ENCODE measurements at places on chromosomes 5 and 9. TPM values are rescaled to one million over a fixed set of nuclear protein-coding genes. Genes with fewer than 3 reads are reported as not detected.

DNA sequence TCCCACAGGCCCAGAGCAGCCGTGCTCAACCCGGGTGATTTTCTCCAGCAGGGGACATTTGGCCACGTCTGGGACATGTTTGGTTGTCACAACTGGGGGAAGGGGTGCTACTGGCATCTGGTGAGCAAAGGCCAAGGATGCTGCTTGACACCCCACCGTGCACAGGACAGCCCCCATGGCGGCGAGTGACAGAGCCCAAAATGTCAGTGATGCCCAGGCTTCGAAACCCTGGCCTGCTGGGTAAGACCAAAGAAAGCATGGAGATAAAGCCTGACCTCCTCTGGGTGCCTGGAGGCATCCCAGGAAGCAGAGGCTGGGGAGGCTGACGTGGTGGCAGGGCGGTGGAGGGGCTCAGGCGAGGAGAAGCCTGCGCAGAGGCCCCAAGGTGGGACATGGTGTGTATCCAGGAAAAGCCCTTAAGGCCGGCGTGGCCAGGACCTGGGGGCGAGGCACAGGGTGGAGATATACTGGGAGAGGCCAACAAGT, 66.4 kb downstream of the ZNF354C start:
- no peaks in the 10 kb centered on the region for H3K4me1 ChIP-seq
- H3K27ac ChIP-seq, result no peak overlapping the region
- H3K36me3 ChIP-seq, result no peaks in the 10 kb centered on the region

GRCh38 chr9:111599092-111599954, at the start of gene PTGR1:
PTGR1 (minus strand) TSS chr9:111599647; CDS start chr9:111597422, 2,225 bp downstream.
- no peaks in the 10 kb centered on the region for H3K27me3 ChIP-seq
- H3K4me1 ChIP-seq, result no peaks in the 10 kb centered on the region
- peak; percentile 86 for DNase-seq
- peak within 1 kb of the TSS; percentile 93 for H3K4me3 ChIP-seq
- H3K27ac ChIP-seq, result peak within 1 kb of the TSS; percentile 67

DNA sequence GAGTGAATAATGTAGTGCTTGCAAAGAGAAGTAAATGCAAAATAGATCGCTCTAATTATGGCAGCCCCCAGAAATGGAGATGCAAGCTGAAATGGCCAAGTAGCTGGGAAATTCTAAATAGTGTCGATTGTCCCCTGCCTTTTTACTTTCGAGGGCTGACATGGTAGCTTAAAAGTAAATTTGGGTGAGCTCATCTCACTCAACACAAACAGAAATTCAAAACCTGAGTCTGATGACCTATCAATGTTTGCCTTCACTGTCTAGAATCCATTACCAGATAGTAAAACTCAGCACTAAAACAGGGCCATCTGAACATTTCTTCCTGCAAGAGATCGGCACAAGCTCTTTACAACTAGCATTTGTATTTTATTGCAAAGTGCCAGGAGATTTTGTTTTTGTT, 7.0 kb upstream of the LHX2 start:
- no peaks in the 10 kb centered on the region for H3K36me3 ChIP-seq
- peaks cover 4% of the 10 kb centered on the region for H3K27me3 ChIP-seq

Gene NUTM2G
- not detected for total RNA-seq

DNA sequence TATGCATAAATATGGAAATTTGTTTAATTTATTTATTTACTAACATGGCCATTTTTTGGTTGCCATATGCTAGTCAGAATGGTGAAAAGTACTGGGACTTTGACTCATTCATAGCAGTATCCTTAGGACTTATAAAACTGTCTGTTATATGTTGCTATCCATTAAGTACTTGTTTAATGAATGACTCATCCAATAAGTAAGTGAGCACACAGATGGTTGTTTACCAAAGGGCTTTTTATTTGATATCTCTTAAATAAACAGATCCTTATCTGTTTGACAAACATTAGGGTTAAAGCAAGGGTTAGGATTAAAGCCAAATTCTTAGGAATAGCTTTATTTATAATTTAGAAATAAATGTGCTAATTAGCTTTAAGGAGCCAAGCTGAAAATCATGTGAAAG, 183.4 kb downstream of the FBXO4 start:
- no peak for DNase-seq
- no peaks in the 10 kb centered on the region for H3K27me3 ChIP-seq
- no peak overlapping the region for H3K27ac ChIP-seq
- H3K4me3 ChIP-seq, result no peak overlapping the region
- no peaks in the 10 kb centered on the region for H3K4me1 ChIP-seq

DNA sequence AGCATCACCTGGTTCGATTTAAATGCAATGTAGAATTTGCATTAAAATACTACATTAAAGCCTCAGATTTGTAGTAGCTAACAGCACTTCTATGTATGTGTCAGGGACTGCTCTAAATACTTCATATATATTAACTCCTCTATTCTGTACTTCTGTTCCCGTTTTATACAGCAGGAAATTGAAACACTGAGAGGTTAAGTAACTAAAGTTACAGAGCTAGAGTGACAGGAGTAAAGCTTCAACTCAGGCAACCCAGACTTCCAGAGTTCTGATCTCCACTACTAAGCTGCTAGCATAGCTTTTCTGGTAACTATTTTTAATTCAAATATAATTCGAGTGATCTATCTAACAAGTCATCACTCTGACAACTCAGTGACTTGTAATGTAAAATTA, 619 bp upstream of the APC start:
- H3K27ac ChIP-seq, result peak overlapping the region; percentile 28
- peak overlapping the region; percentile 57 for H3K4me3 ChIP-seq
- H3K36me3 ChIP-seq, result no peaks in the 10 kb centered on the region
- DNase-seq, result no peak
- no peaks in the 10 kb centered on the region for H3K27me3 ChIP-seq

DNA sequence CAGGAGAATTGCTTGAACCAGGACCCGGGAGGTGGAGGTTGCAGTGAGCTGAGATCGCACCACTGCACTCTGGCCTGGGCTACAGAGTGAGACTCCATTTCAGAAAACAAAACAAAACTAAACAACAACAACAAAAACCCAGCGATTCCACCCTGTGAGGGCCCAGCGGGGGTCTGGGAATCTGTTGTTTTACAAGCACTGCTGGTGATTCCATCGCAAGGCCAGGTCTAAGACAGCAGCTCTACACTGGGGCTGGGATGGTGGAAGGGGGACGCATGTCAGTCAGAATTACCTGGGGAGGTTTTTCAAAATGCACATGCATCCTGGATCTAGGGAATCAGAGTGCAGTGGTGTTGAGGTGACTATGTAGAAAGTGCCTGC, 90.9 kb downstream of the ANKRD55 start:
- no peaks in the 10 kb centered on the region for H3K27me3 ChIP-seq
- H3K27ac ChIP-seq, result no peak overlapping the region
- no peak for DNase-seq
- no peaks in the 10 kb centered on the region for H3K36me3 ChIP-seq

DNA sequence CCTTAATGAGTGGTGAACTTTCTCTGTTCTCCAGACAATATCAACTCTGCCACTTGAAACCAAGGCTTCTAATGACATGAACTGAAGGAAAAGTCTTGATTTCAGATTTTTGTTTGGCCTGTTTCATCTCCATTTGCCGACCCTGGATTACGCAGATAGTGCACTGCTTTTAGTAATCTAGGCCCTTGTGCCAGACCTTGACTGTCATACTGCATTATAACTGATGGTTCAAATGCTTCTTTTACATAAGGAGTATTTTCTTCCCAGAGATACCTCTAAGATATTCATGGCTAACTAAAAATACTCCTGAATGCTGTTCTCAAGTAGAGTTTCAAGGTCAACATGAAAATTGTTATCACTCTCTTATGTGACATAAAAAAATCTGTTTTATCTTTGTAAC, 238.7 kb upstream of the SEMA6A start:
- no peak overlapping the region for H3K4me3 ChIP-seq
- DNase-seq, result no peak
- H3K36me3 ChIP-seq, result no peaks in the 10 kb centered on the region
- H3K27ac ChIP-seq, result no peak overlapping the region
- no peaks in the 10 kb centered on the region for H3K4me1 ChIP-seq
- no peaks in the 10 kb centered on the region for H3K27me3 ChIP-seq

DNA sequence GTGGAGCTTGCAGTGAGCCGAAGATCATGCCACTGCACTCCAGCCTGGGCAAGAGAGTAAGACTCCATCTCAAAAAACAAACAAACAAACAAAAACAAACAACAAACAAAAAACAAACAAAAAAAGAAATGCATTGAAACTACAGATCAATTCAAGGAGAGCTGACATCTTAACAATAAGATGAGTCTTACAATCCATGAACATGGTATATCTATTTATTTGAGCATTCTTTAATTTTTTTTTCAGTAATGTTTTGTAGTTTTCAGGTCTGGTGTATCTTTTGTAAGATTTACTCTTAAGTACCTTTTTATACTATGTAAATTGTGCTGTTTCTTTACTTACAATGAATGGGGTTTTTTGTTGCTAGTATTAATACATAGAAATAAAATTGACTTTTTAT, 140.1 kb upstream of the DAPK1 start:
- no peaks in the 10 kb centered on the region for H3K36me3 ChIP-seq
- no peak overlapping the region for H3K4me3 ChIP-seq
- no peak for DNase-seq
- no peaks in the 10 kb centered on the region for H3K4me1 ChIP-seq
- no peak overlapping the region for H3K27ac ChIP-seq
- H3K27me3 ChIP-seq, result no peaks in the 10 kb centered on the region

Gene CER1
- total RNA-seq, result not detected

Gene SLC4A9
- total RNA-seq, result not detected

Gene KIAA1958
- 22.1 TPM for total RNA-seq

Gene NPM1
- total RNA-seq, result 2,623 TPM

GRCh38 chr5:179827680-179828079, 7.0 kb downstream of the SQSTM1 start:
- H3K4me3 ChIP-seq, result no peak overlapping the region
- H3K36me3 ChIP-seq, result no peaks in the 10 kb centered on the region
- no peak for DNase-seq
- H3K27ac ChIP-seq, result no peak overlapping the region

- no peaks in the 10 kb centered on the region for H3K4me1 ChIP-seq
- no peak for DNase-seq
- H3K27ac ChIP-seq, result no peak overlapping the region
- no peaks in the 10 kb centered on the region for H3K27me3 ChIP-seq
- H3K36me3 ChIP-seq, result no peaks in the 10 kb centered on the region
Observed at GRCh38 chr5:7897014-7897600, 28.2 kb downstream of the MTRR start.

- H3K27ac ChIP-seq, result no peak overlapping the region
- DNase-seq, result no peak
- no peak overlapping the region for H3K4me3 ChIP-seq
- H3K36me3 ChIP-seq, result no peaks in the 10 kb centered on the region
- H3K4me1 ChIP-seq, result no peaks in the 10 kb centered on the region
- no peaks in the 10 kb centered on the region for H3K27me3 ChIP-seq
Observed at GRCh38 chr9:78695519-78695918, 398.6 kb downstream of the PSAT1 start.

GRCh38 chr9:13863112-13863511, 450.8 kb downstream of the NFIB start:
- no peak overlapping the region for H3K4me3 ChIP-seq
- no peak overlapping the region for H3K27ac ChIP-seq
- H3K36me3 ChIP-seq, result no peaks in the 10 kb centered on the region
- DNase-seq, result peak; percentile 60

DNA sequence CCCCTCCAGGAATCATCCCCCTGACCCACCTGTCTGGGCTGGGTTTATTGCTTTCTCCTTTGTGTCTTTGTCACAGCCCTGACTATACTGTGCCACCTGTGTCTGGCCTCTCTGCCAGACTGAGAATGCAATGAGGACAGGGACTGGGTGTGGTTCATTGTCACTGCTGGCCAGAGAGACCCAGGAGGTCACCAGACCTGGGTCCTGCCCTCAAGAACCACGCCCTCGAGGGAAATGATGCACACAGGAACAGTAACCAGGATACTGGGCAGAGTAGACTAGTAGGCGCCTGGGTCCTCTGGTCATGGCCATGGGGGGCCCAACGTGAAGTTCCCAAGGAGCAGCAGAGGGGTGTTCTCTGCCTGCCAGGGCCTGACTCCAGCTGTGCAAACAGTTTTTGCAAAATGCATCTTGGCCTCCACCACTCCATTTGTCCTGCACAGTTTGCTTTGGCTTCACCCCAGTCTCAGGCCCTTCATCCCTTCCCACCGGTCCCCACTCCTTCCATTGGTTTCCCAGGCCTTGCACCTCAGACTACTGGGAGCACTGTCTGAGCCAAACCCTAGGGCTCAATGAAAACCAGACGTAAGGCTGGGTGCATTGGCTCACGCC, 17.8 kb downstream of the RGS3 start:
- no peak overlapping the region for H3K4me3 ChIP-seq
- H3K36me3 ChIP-seq, result no peaks in the 10 kb centered on the region
- DNase-seq, result no peak
- H3K4me1 ChIP-seq, result peaks cover 9% of the 10 kb centered on the region

Measured in ovary (tissue), 10 donors.